ENCODE measurements at places on chromosomes 5 and 9.

GRCh38 chr5:147918899-147919298, 12.6 kb upstream of the C5orf46 start:
- DNase-seq, result no peak

- no peak for DNase-seq
Measured at GRCh38 chr9:9299134-9299533, 1313.7 kb downstream of the PTPRD start.

DNA sequence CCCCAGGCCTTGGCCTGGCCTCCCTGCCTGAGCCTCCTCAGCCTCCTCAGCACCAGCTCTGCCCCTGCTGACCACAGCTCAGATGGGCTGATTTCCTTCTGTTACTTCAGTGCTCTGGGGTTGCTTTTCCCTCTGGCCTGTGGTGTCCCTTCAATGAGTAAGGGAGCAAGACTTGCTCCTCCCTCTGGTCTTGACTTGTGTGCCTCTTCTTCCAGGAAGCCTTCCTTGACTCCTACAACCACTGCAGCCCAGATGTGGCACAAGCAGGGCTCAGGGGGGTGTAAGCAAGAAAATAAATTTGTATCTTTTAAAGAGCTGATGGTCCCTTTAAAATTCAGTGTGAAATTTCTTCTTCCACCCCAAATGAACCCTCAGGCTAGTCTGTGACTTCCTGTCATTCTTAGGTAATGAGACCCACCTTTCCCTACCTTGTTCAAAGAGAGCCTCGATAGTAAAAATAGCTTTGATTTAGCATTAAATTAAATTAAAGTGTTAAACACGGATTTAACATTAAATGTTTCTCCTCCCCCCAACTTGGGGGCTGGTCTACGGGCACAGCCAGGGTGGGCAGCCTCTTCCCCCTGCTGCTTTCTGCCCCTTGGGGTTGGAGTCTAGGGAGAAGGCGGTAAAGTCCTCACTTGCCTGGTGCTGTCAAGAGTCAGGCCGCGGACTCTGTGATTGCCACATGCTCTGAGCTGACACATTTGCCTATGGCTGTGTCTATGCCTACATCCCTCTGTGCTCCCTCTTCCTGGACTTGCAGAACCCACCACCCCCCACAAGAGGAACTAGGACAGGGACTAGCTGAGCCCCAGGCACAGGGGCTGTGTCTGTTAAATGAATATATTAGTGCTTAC, 64.5 kb downstream of the OLFM1 start:
- no peak for DNase-seq

DNA sequence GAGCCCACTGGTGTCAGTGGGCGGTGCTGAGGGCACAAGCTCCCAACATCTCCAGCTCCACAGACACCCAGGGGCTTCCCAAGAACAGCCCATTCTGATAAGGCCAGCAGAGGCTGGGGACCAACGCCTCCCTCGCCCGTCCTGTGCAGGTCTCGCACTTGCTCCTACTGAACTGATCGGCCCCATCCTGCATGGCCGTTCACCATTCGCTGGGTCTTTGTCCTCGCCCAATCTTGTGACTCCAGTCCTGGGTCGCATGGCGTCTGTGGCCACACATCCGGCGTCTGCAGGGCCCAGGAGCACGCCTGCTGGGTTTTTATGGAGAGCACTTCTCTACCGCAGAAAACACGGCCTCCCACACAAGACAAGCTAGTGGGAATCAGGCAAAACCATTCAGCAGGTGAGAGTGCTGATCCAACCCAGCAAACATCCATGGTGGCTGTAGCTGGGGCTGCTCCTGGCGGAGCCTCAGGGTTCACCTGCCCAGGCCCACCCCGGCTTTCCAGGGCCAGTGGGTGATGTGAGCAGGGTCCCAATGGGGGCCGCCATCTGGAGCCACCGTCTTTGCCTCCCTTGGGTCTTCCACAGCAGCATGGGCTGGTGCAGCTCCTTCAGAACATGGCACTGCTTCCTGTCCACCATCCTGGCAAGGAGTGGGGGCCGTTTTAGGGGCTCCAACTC, 7.4 kb downstream of the LRRC14B start:
- DNase-seq, result no peak

DNA sequence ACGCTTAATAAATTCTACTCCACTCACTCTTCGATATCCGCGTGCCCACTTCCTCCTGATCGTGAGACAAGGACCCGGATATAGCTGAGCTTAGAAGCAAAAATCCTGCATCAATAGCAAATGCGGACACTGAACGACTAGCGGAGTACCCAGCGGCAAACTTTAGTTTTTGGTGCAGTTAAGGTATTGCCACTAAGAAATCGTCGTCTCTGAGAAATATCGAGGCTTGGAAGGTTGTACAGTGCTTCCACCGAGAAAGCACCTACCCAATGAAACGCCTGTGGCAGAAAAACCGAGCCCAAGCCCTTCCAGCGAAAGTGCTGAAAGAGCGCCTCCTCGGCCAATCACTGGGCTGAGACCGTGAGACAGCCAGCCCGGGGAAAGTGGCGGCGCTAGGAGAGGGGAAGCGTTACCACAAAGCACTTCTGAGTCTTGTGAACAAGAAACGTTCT, 32.2 kb downstream of the ANXA2R start:
- no peak for DNase-seq

- DNase-seq, result no peak
Measured at GRCh38 chr9:107827884-107828283, 338.3 kb upstream of the KLF4 start.

DNA sequence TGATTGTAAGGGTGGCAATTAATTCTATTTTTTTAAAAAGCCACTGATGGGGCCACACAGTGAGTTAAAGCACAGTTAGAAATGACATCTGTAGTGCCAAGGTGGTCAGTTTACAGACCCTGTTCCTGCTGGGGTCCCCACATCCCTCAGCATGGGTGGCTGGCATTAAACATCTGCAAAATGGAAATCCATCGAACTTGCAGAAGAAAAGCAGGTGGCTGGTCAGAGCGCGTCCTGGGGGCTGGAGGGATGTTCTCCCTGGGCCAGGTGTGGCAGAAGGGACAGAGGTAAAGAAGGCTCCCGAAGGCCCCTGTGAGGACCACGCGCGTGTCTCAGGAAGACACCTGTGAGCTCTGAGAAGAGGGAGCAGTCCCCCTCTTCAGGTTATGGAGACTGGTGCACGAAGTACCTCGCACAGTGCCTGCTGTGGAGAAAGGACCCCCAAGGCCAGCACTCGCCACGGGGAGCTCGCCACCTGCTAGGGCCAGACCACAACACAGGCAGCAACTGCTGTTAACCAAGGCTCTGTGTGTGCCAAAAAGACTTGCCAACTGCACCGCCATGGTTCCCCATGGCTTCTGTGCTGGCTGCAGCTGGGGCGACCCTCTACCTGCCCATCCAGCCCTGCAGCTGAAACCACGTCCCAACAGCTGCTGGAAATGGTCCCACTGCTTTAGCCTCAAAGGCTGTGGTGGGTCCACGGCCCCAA, 65.2 kb downstream of the RASGEF1C start:
- no peak for DNase-seq

GRCh38 chr9:4334410-4334813, 34.5 kb upstream of the GLIS3 start:
- DNase-seq, result no peak

- no peak for DNase-seq
Measured at GRCh38 chr5:108521841-108522506, 140.1 kb upstream of the FBXL17 start.

- DNase-seq, result no peak
Measured at GRCh38 chr5:60340965-60341471, 358.9 kb downstream of the DEPDC1B start.

GRCh38 chr5:60256546-60256945, 363.0 kb upstream of the PDE4D start:
- no peak for DNase-seq

GRCh38 chr5:108707141-108707540, 40.6 kb upstream of the FER start:
- no peak for DNase-seq

DNA sequence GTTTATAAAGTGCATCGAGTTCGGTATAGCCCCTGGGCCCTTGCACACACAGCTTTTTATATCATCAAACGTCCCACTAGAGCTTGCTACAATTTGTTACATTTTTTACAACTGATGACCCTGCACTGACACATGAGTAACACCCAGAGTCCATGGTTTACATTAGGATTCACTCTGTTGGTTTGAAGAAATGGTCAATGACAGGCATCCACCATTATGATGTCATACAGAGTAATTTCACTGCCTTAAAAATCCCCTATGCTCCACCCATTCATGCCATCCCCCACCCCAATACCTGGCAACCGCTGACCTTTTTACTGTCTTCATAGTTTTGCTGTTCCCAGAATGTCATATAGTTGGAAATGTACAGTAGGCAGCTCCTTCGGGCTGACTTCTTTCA, 130.2 kb downstream of the MED10 start:
- DNase-seq, result no peak

DNA sequence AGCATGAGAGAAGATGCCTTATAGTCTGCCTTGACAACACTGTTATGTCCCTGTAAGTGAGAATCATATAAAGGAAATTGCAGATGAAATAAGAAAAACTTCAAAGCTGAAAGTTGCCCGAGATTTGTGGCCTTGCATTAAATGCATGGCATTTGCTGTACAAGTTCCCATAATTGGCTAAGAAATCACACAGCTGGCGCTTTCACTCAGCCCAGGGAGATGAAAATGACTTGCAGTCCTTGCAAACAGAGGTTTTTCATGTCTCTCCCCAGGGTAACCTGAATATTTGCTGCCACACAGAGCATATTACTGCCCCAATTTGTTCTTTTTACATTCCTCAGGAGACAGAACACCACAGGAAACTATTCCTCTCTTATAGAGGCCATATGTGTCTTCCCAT, 174.8 kb downstream of the FAM114A2 start:
- no peak for DNase-seq

GRCh38 chr5:176870110-176870591, 29.0 kb downstream of the HK3 start:
- DNase-seq, result no peak

- DNase-seq, result no peak
Measured at GRCh38 chr5:73625372-73625943, 538 bp upstream of the ARHGEF28 start.

DNA sequence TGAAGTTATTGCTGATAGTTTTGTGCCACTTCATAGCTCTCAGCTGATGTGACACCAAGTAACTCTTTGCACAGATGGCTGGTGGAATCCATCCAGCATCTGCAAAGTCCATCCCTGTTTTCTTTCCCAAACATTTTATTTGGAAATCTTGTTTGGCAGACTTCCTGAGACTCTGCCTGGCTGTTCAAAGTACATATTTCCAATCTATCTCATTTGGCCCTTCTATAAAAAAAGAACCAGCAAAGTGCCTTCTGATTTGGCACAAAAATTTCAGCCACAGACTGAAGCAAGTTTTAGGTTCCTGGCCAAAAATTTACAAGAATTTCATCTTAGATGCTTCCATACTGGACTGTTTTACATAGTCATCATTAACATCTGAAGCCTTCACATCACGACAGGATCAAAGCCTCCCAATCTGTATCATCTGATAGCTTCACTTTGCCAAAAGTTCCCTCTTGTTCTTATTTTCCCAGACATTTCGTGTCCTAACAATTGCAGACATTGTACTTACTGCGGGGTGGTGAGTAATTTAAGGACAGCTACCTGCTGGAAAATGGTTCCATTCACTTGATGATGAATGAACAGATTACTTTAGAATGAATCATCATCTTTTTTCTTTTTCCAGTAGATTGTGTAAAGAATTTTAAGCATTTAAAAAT, 377.3 kb downstream of the KIAA0825 start:
- no peak for DNase-seq

DNA sequence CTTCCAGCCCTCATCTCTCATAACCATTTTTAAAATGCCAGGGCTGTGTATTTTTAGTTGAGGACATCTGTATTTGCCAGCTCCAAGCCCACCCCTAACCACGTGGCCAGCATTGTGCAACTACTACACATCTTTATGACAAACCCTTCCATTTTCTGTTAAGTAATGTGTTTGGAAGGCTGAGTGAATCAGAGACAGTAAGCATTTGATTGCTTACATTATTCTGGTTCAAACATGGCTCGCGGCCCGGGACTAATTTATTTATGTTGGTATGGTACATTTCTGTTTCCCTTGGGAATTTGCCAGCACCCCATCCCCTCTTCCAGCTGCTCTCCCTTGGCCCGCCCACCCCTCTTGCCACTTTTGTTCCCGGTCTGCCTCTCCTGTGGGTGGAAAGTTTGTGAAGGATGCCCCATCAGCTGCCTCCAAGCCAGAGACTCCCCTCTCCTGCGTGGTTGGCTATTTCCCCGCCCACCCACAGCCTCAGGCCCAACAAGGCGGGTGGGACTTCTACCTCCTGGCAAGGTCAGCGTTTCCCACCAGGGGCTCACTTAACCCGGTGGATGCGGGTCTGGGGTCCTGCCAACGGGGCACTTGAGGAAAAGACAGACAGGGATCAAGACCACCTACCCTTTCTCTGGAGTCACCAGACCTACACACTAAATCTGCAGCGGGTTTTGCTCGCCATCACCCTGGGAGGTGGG, 162.2 kb downstream of the HSD17B3 start:
- no peak for DNase-seq

- no peak for DNase-seq
Measured at GRCh38 chr9:34507556-34507955, 15.2 kb downstream of the ENHO start.

DNA sequence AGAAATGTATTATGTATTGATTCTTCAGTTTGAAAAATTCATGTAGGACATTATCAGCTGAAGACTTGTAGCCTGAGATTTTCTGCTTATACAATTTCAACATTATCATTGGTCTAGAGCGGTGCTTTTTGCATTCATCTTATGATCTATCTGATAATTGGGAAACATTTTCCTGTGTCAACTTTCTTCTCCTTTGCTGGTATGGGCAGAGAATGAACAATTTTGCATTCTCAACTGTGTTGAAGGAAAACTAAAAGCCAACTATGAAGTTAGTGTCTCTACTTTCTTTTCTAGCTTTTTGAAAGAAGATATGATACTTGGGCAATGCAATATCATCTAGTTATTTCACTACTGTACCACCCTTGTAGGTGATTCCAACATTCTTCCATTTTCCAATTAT, 10.3 kb downstream of the ZFR start:
- no peak for DNase-seq

GRCh38 chr5:172109749-172110148, 78.3 kb downstream of the STK10 start:
- DNase-seq, result no peak

DNA sequence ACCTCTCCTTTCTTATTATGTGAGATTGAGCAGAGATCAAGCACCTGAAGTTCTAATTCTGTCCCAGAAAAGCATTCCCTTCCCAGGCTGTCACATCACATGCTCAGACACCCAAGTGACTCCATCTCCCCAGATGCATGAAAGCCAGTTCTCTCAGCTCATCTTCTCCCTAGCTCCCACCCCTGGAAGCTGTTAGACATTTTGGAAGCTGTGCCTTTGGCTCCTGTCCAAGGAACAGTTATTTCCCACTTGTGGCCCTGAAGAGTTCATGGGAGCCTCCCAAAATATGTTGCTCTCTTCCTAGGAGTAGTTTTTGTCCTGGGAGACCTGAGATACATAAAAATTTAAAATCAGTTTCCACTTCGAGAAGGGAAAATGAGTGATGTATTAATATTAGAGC, 161.4 kb upstream of the GAS1 start:
- DNase-seq, result no peak

Measured in stimulated activated CD4-positive, alpha-beta T cell treated with anti-CD3 and anti-CD28 coated beads, Interleukin-1b, Interleukin-23, amount 100 ng/mL, for 1 hour (primary cell).